ENCODE measurements at places on chromosomes 2 and 18.

GRCh38 chr2:197195518-197195917, 115.1 kb downstream of the ANKRD44 start:
- DNase-seq = no peak

GRCh38 chr18:3442919-3443318, 7.1 kb upstream of the TGIF1 start:
- no peak for DNase-seq

DNA sequence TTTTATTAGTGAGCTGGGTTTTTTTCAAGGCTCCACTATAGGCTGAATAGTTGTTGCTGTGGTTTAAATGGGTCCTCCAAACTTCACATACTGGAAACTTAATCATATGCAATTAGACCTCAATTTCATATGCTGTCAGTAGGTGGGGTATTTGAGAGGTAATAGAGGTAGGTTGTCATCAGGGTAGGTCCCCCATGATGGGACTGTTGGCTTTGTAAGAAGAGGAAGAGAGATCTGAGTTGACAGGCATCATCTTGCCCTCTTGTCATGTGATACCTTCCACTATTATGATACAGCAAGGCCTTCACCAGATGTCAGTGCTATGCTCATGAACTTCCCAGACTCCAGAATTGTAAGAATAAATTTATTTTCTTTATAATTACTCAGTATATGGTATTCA, 819.4 kb downstream of the LRP1B start:
- no peak for DNase-seq

GRCh38 chr2:167787021-167787420, 460.4 kb downstream of the STK39 start:
- DNase-seq = no peak

GRCh38 chr18:51430538-51430937, 233.1 kb upstream of the MEX3C start:
- DNase-seq = no peak
